ENCODE measurements at places on chromosomes 4 and X.
A peak's percentile ranks its signal among the peaks of the same experiment; 100 is the strongest.

DNA sequence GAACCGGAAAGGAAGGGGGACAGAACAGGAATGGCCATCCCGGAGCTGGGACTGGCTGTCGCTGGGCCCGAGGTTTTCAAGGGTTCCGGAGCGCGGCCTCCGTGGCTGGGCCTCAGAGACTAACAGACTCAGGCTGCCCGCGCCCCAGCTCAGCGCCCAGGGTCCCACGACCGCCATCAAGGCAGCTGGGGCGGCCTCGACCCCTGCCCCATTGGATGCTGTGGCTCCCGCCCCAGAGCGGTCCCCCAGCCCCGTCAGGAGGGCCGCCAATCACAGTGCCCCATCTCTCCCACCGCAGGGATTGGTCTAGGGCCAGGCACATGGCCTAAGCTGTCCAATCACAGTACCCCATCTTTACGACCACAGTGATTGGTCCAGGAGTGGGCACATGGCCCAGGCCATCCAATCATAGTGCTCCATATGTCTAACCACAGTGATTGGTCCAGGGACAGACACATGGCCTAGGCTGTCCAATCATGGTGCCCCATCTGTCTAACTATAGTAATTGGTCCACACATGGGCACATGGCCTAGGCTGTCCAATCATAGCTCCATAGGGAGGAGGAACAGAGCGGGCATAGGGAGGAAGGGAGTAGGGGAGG lies 105.3 kb upstream of the NKX1-1 start:
- no peaks in the 10 kb centered on the region for H3K36me3 ChIP-seq
- no peak overlapping the region for H3K4me3 ChIP-seq
- no peak overlapping the region for H3K27ac ChIP-seq
- no peaks in the 10 kb centered on the region for H3K4me1 ChIP-seq
- no peaks in the 10 kb centered on the region for H3K27me3 ChIP-seq

GRCh38 chrX:78104447-78105176 lies 564 bp downstream of the PGK1 start:
- peak overlapping the region; percentile 87 for H3K27ac ChIP-seq
- H3K36me3 ChIP-seq = no peaks in the 10 kb centered on the region
- peaks cover 5% of the 10 kb centered on the region for H3K4me1 ChIP-seq

DNA sequence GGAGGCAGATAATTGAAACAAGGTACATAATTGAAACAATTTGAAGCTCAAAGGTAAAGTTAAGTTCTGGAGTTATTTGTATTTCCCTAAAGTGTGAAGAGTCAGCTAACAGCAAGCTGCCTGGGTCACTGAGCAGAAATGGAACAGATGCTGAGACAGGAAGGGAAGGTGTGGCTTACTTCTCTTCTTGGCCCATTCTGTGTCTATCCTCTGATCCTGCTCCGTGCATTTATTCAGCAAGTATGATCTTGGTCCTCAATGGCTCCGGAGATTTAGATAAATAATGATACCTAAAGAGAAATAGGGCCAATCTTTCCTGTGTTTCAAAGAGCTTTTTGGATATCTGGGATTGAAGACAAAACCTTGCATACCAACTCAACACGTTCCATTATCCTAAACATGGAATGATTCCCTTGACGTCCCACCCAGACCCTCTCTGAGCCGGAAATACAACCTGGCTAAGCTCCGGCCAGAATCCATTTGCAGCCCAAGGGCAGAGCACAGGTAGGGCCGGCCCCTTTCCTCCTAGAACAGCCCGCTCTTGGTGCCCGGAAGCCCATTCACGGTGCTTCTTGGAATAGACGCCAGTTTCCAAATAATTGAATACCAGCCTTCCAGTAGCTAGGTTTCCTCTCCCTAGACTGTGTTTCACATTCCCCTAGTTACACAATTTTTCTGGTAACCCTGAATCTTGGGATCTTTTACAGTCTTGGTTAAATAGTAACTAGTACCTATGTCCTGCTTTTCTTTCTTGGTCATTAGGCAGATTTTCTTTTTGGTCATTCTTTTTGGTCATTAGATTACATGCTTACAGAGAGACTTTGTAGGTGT lies 211.0 kb downstream of the NWD2 start:
- peaks cover 25% of the 10 kb centered on the region for H3K4me1 ChIP-seq
- H3K27ac ChIP-seq = peak overlapping the region; percentile 90
- peak overlapping the region; percentile 8 for H3K4me3 ChIP-seq

DNA sequence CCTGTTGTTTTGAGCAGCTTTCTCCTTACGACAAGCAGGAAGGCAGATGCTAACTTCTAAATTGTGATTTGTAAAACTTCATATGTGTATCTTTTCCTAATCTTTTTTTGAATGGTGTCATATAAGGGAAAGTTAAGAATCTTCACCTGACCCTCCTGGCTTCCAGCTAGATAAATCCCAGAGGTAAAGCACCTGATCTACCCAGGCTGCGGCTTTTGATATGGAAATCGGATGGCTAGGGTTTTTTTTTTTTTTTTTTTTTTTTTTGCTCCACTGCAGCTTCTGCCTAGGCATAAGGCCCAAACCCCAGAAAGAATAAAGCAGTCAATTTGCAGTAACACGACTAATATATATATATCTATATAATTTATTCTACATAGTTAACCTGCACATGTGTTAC lies 10.0 kb downstream of the MAB21L2 start:
- no peaks in the 10 kb centered on the region for H3K36me3 ChIP-seq
- no peak overlapping the region for H3K4me3 ChIP-seq
- H3K27me3 ChIP-seq = no peaks in the 10 kb centered on the region
- no peak overlapping the region for H3K27ac ChIP-seq
- no peaks in the 10 kb centered on the region for H3K4me1 ChIP-seq

GRCh38 chrX:14738643-14739042 lies 134.2 kb downstream of the FANCB start:
- H3K27me3 ChIP-seq = no peaks in the 10 kb centered on the region
- no peak overlapping the region for H3K4me3 ChIP-seq
- H3K27ac ChIP-seq = no peak overlapping the region
- no peak for DNase-seq

- H3K36me3 ChIP-seq = no peaks in the 10 kb centered on the region
- H3K27me3 ChIP-seq = no peaks in the 10 kb centered on the region
- no peak overlapping the region for H3K27ac ChIP-seq
- H3K4me1 ChIP-seq = no peaks in the 10 kb centered on the region
- DNase-seq = no peak
Observed at GRCh38 chr4:98664959-98665358, 6.5 kb upstream of the TSPAN5 start.

DNA sequence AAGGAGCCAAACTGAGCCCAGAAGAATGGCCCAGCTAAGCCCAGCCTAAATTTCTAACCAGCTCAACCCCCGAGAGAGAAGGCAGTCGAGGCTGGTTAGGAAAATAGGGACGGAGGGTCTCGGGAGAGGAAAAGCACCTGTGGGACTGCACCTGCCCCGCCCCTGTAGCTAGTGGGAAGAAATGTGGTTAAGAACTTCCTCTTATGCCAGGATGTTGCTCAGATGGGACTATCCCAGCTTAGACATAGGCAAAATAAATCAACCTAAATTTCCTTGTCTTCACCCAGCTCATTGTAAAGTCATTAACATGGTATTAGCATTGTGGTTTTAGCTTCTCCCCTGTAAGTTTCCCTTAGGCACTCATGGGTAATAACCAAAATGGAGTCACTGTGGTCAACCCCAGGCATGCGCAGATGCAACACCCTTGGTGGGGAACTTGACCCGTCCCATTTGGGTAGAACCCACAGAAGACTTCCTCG lies 86.8 kb downstream of the ZNF718 start:
- DNase-seq = no peak
- H3K36me3 ChIP-seq = no peaks in the 10 kb centered on the region
- H3K4me1 ChIP-seq = no peaks in the 10 kb centered on the region
- H3K27me3 ChIP-seq = no peaks in the 10 kb centered on the region

DNA sequence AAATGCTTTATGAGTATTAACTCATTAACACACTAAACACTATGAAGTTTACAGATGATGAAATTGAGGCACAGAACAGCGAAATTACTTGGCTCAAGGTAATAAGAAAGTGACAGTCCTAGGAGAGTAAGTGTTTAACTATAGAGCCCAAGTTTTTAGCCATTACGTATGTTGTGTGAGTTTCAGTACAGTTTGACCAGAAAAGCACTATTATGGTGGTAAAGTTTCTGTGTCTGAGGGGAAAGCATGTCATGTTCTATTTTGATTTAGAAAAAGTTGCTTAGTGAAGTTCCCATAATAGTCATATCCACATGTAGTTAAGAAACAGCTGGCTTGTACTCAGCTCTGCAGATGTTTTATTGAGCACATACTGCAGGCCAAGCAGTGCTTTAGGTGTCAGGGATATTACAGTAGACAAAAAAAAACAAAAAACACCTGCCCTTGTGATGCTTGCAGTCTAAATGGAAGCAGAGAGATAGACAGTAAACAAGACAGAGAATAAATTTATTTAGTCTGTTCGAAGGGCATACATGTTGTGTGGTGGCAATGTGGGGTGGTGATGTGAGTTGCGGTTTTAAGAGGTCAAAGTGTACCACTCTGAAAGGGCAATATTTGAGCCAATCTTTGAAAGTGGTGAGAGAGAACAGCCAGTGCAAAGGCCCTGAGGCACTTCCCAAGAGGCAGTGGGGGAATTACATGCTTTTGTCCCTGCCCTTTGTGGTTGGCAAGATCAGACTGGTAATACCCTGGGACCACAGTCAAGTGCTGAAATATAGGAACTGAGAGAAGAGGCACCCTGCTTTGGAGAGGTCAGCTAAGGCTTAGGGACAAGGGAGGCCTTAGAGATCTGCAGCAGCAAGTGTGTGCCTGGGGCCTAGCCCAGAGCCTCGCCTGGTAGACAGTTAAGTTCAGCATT lies 6.2 kb downstream of the TMEM131L start:
- H3K36me3 ChIP-seq = no peaks in the 10 kb centered on the region
- H3K4me3 ChIP-seq = no peak overlapping the region
- DNase-seq = no peak
- no peak overlapping the region for H3K27ac ChIP-seq

DNA sequence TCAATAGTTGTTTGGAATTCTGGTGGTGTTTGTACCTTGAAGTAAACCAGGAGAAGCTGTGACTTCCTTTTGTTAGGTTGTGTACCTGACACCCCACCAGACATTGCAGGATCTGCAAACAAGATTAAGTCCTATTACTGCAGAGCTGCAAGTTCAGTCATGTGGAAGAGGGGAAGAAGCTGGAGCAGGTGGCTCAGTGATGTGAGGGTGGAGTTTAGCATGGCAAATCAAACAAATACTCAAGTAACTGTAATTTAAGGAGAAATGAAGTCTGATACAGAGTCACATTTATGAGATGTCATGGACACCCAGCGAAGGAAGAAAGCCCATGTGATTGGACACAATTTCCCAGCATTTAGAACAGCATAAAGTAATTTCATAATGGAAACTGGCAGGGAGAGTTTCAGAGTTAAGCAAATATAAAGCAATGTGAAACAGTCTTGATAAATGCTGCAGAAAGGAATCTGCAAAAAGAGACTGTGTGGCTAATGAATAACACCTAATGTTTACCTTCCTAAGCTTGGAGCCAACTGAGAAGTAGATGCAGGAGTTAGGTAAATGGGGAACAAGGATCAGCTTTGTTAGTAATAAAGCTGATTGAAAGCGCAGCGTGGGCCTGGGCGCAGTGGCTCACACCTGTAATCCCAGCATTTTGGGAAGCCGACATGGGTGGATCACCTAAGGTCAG lies 249.1 kb downstream of the GBA3 start:
- H3K4me1 ChIP-seq = peaks cover 5% of the 10 kb centered on the region
- peak; percentile 45 for DNase-seq
- no peaks in the 10 kb centered on the region for H3K27me3 ChIP-seq
- no peak overlapping the region for H3K4me3 ChIP-seq

- no peaks in the 10 kb centered on the region for H3K36me3 ChIP-seq
- DNase-seq = no peak
- no peaks in the 10 kb centered on the region for H3K27me3 ChIP-seq
- H3K4me1 ChIP-seq = no peaks in the 10 kb centered on the region
- H3K27ac ChIP-seq = no peak overlapping the region
Observed at GRCh38 chr4:7854697-7855370, 84.8 kb downstream of the AFAP1 start.

- H3K4me3 ChIP-seq = no peak within 1 kb of the TSS
- H3K27me3 ChIP-seq = no peaks in the 10 kb centered on the region
- no peaks in the 10 kb centered on the region for H3K4me1 ChIP-seq
- no peak for DNase-seq
- no peaks in the 10 kb centered on the region for H3K36me3 ChIP-seq
Observed at GRCh38 chr4:119321921-119322687, at the start of gene FABP2. FABP2 (minus strand) TSS chr4:119322138; CDS start chr4:119322102, 36 bp downstream.

- H3K36me3 ChIP-seq = no peaks in the 10 kb centered on the region
- no peaks in the 10 kb centered on the region for H3K27me3 ChIP-seq
- no peak overlapping the region for H3K4me3 ChIP-seq
- H3K4me1 ChIP-seq = no peaks in the 10 kb centered on the region
- DNase-seq = no peak
- no peak overlapping the region for H3K27ac ChIP-seq
Observed at GRCh38 chrX:115940348-115940747, 230.2 kb upstream of the AGTR2 start.

GRCh38 chrX:51956441-51956840 lies 63.0 kb downstream of the MAGED1 start:
- no peaks in the 10 kb centered on the region for H3K36me3 ChIP-seq
- H3K27me3 ChIP-seq = peaks cover 13% of the 10 kb centered on the region
- no peaks in the 10 kb centered on the region for H3K4me1 ChIP-seq
- H3K4me3 ChIP-seq = no peak overlapping the region

GRCh38 chr4:140947506-140947905 lies 185.8 kb downstream of the RNF150 start:
- H3K36me3 ChIP-seq = no peaks in the 10 kb centered on the region
- H3K4me1 ChIP-seq = no peaks in the 10 kb centered on the region
- no peak for DNase-seq

DNA sequence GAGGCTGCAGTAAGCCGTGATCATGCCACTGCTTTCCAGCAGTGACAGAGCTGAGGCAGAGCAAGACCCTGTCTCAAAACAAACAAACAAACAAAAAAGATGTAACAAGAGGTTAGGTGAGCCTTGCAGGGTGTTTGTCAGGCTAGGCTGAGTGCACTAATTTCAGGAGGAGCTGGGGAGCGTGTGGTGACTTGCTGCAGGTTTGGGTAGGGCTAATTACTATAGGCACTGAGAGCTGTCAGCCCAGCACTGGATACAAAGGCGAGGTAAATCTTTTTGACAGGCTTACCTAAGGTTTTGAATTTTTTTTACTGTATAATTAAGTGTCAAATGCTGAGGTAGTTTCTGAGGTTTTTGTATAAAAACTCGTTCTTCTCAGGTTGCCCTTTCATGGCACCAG lies 29.8 kb upstream of the SH3D19 start:
- no peak for DNase-seq
- H3K27me3 ChIP-seq = no peaks in the 10 kb centered on the region
- H3K4me1 ChIP-seq = no peaks in the 10 kb centered on the region
- no peak overlapping the region for H3K4me3 ChIP-seq

DNA sequence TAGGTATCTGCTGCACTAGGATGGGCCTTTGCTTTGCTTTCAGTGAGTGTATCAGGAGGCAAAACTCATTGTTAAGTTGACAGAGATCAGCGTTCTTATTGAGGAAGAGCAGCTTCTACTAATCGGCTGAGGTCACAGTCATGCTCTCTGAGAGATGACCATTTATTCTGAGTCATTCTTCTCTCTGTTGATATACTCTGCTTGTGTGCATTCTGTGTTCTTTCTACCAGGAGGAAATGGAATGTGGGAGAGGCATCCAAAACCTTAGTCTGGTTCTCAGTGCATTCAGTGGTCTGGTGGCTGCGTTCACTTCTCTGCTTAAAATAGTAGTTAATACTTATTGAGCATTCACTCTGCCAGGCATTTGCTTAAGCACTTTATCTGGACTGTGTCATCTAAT lies 66.2 kb downstream of the RRAGB start:
- no peaks in the 10 kb centered on the region for H3K36me3 ChIP-seq
- H3K27ac ChIP-seq = no peak overlapping the region
- DNase-seq = no peak
- H3K27me3 ChIP-seq = no peaks in the 10 kb centered on the region
- no peak overlapping the region for H3K4me3 ChIP-seq
- no peaks in the 10 kb centered on the region for H3K4me1 ChIP-seq

GRCh38 chr4:7675136-7675535 lies 240.4 kb upstream of the PSAPL1 start:
- no peak overlapping the region for H3K4me3 ChIP-seq
- H3K27me3 ChIP-seq = no peaks in the 10 kb centered on the region
- no peak overlapping the region for H3K27ac ChIP-seq
